Activated T-helper 17 cell treated with anti-CD3 and anti-CD28 coated beads, Interleukin-2, amount 50 U/mL, for 72 hours (primary cell): ENCODE measurements at places on chromosomes 1 and 21.

- no peak overlapping the region for H3K4me3 ChIP-seq
- peaks cover 41% of the 10 kb centered on the region for H3K27me3 ChIP-seq
- no peak for ATAC-seq
- no peaks in the 10 kb centered on the region for H3K4me1 ChIP-seq
Measured at GRCh38 chr1:207925210-207925609, 14.3 kb upstream of the CD34 start.

DNA sequence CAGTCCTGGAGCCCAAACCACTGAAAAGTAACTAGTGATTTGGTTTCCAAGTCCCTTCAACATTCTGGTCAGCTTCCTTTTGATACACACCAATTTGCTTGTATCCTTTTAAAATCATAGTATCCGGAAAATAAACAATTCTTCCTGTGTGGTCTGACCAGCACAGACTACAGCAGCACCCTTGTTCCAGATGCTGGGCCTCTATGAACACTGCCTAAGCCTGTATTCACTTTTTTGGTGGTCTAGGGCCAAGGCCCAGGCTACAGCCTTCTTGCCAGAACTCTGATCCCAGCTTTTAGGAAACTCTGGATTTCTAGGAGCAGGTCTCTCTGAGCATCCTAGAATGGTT is 801 bp upstream of the DDAH1 start:
- H3K36me3 ChIP-seq = no peaks in the 10 kb centered on the region
- H3K4me1 ChIP-seq = no peaks in the 10 kb centered on the region
- no peak overlapping the region for H3K27ac ChIP-seq
- ATAC-seq = no peak
- H3K27me3 ChIP-seq = peaks cover 51% of the 10 kb centered on the region
- H3K4me3 ChIP-seq = peak overlapping the region; percentile 43

DNA sequence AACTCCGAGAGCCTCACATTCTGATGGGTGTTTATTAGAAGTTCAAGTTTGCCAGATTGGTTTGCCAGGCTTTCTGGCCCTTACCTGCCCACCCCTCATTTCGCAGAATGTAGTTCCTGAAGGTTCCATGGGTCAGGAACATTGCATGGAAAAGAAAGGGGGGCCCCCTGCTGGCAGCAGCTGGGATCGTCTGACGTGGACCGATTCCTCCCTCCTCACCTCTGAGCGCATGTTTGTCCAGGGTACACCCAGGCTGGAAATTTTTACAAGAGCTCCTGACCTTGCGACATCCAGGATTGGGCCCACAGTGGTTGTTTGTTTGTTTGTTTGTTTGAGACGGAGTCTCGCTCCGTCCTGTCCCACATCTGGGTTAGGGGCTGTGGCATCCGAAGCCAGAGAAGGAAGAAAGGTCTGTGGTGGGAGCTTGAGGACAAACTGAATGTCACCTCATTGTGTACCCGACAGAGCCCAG is 126.0 kb upstream of the TMEM51 start:
- no peaks in the 10 kb centered on the region for H3K4me1 ChIP-seq
- no peak overlapping the region for H3K4me3 ChIP-seq
- H3K36me3 ChIP-seq = no peaks in the 10 kb centered on the region
- H3K27me3 ChIP-seq = peaks cover 3% of the 10 kb centered on the region

GRCh38 chr1:91751275-91751674 is 134.7 kb downstream of the TGFBR3 start:
- H3K4me1 ChIP-seq = peaks cover 23% of the 10 kb centered on the region
- H3K4me3 ChIP-seq = no peak overlapping the region
- peaks cover 7% of the 10 kb centered on the region for H3K36me3 ChIP-seq
- H3K27me3 ChIP-seq = no peaks in the 10 kb centered on the region
- no peak overlapping the region for H3K27ac ChIP-seq
- ATAC-seq = no peak

GRCh38 chr21:45926281-45926680 is 55.3 kb upstream of the COL6A1 start:
- H3K27ac ChIP-seq = no peak overlapping the region
- H3K4me1 ChIP-seq = peaks cover 5% of the 10 kb centered on the region
- no peak overlapping the region for H3K4me3 ChIP-seq
- no peaks in the 10 kb centered on the region for H3K36me3 ChIP-seq
- no peak for ATAC-seq

- H3K27me3 ChIP-seq = peaks cover 3% of the 10 kb centered on the region
- no peak overlapping the region for H3K4me3 ChIP-seq
- no peak for ATAC-seq
- no peaks in the 10 kb centered on the region for H3K4me1 ChIP-seq
Measured at GRCh38 chr1:212928323-212929291, 21.7 kb upstream of the VASH2 start.

GRCh38 chr21:25979845-25980616 is 190.5 kb downstream of the APP start:
- peak; percentile 29 for ATAC-seq
- H3K4me3 ChIP-seq = no peak overlapping the region
- H3K27me3 ChIP-seq = no peaks in the 10 kb centered on the region
- H3K4me1 ChIP-seq = no peaks in the 10 kb centered on the region
- H3K27ac ChIP-seq = peak overlapping the region; percentile 55
- peaks cover 50% of the 10 kb centered on the region for H3K36me3 ChIP-seq

- H3K36me3 ChIP-seq = no peaks in the 10 kb centered on the region
- no peak for ATAC-seq
- H3K27me3 ChIP-seq = no peaks in the 10 kb centered on the region
- no peak overlapping the region for H3K27ac ChIP-seq
- no peak overlapping the region for H3K4me3 ChIP-seq
Measured at GRCh38 chr1:79694241-79694640, 687.7 kb upstream of the ADGRL4 start.

GRCh38 chr1:24988558-24988912 is 58.5 kb upstream of the RUNX3 start:
- H3K4me3 ChIP-seq = peak overlapping the region; percentile 63
- ATAC-seq = no peak
- H3K27me3 ChIP-seq = no peaks in the 10 kb centered on the region
- peaks cover 72% of the 10 kb centered on the region for H3K4me1 ChIP-seq

DNA sequence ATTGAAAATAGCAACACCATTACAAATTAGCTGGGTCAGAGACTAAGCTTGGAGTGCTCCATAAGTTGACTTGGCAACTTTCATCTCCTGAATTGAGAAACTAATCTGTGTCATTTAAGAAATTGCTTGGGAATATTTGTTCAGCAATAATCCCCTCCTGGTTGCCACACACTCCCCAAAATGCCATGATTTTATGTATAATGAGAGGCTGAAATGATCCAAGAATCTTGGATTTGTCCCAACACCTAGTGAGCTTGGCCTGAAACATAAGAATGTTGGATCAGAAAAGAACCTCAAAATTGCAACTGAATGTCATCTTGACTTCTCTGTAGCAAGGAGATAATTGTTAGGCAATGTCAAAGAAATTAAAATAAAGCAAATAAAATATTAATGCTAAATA is 805.9 kb upstream of the ADAMTS5 start:
- no peaks in the 10 kb centered on the region for H3K4me1 ChIP-seq
- H3K36me3 ChIP-seq = no peaks in the 10 kb centered on the region
- H3K27ac ChIP-seq = no peak overlapping the region
- H3K4me3 ChIP-seq = no peak overlapping the region

DNA sequence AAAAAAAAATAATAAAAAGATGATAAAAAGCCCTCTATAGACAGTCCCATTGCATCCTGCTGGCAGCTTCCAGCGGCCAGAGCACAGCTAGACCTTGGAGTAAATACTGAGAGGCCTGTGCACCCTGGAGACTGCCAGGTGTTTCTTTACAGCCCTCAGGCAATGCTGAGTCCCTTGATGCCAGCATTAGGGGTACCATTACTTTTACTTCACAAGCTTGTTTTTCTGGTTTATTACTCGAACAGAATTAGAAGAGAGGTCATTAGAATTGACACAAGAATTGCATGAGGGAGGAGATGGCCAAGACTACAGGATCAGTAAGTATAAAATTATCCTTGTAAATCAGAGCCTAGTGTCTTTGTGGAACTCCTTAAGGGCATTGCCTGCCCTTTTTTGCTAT is 43.6 kb downstream of the AKNAD1 start:
- no peak overlapping the region for H3K4me3 ChIP-seq
- H3K4me1 ChIP-seq = no peaks in the 10 kb centered on the region
- H3K27me3 ChIP-seq = no peaks in the 10 kb centered on the region
- H3K36me3 ChIP-seq = peaks cover 30% of the 10 kb centered on the region

DNA sequence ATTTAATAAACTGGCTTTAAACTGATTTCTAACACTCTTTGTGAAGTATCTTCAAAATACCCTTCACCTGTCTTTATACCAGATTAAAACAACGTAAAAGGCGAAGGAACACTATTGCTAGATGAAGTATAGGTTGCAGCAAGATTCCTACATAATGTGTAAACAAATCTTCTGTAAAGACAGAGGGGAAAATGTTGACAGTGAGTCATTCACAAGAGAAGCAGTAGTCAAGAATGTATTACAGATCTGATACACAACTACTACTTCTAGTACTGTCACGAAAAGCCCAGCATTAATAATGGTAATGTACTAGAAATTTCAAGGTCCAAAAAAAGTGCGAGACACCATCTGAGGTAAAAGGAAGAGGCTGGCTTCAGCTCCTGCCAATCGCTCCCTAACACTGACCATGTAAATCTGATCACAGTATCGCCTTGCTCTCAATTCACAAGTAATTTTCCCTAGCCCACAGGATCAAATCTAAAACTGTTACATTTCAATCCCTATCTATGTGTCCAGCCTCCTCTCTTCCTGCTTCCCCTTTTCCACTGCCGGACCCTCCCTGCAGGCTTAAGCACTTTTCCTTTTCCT is 290.4 kb downstream of the AKT3 start:
- no peaks in the 10 kb centered on the region for H3K27me3 ChIP-seq
- no peaks in the 10 kb centered on the region for H3K4me1 ChIP-seq
- H3K27ac ChIP-seq = no peak overlapping the region
- peaks cover 39% of the 10 kb centered on the region for H3K36me3 ChIP-seq
- H3K4me3 ChIP-seq = no peak overlapping the region
- no peak for ATAC-seq

DNA sequence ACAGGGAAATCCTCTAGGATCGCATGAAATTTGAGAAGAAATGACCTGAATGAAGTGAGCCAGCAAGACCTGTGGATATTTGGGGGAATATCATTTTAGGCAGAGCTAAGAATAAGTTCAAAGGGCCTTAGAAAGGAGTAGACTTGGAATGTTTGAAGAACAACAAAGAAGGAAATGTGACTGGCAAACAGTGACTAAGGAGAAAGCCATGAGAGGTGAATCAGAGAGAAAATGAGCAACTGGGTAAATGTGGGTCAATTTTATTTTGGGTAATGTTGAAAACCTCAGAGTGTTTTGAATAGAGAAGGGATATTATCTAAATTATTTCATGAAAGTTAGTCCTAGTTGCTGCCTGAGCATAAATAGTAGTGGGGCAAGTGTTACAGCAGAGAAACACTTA is 672.8 kb downstream of the LMO4 start:
- H3K36me3 ChIP-seq = no peaks in the 10 kb centered on the region
- H3K27ac ChIP-seq = no peak overlapping the region
- H3K27me3 ChIP-seq = peaks cover 17% of the 10 kb centered on the region
- no peak for ATAC-seq
- H3K4me3 ChIP-seq = no peak overlapping the region

- H3K4me3 ChIP-seq = peak overlapping the region; percentile 82
- H3K27me3 ChIP-seq = no peaks in the 10 kb centered on the region
- H3K27ac ChIP-seq = peak overlapping the region; percentile 95
- ATAC-seq = peak; percentile 91
Measured at GRCh38 chr1:247906504-247907047, 11.2 kb downstream of the OR2W3 start.

DNA sequence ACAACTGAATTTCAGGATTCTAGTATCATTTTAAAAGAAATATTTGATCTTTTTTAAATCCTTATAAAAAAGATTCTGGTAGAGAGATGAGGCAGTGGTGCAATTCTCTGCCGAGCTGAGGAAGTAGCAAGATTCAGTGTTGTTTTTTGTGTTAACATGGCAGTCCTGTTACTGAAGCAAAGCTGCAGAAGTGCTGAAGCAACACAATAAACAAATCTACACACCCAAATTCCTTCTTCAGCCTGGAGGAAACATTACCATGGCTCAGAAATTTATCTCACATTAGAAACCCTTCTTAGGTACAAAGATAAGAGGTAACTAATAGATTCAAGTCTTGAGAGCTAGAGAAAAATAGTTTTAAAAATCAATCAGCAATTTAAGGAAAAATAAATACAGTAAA is 216.0 kb downstream of the DENND1B start:
- H3K27ac ChIP-seq = no peak overlapping the region
- peaks cover 11% of the 10 kb centered on the region for H3K36me3 ChIP-seq
- H3K4me1 ChIP-seq = no peaks in the 10 kb centered on the region
- H3K4me3 ChIP-seq = no peak overlapping the region
- ATAC-seq = no peak
- no peaks in the 10 kb centered on the region for H3K27me3 ChIP-seq

DNA sequence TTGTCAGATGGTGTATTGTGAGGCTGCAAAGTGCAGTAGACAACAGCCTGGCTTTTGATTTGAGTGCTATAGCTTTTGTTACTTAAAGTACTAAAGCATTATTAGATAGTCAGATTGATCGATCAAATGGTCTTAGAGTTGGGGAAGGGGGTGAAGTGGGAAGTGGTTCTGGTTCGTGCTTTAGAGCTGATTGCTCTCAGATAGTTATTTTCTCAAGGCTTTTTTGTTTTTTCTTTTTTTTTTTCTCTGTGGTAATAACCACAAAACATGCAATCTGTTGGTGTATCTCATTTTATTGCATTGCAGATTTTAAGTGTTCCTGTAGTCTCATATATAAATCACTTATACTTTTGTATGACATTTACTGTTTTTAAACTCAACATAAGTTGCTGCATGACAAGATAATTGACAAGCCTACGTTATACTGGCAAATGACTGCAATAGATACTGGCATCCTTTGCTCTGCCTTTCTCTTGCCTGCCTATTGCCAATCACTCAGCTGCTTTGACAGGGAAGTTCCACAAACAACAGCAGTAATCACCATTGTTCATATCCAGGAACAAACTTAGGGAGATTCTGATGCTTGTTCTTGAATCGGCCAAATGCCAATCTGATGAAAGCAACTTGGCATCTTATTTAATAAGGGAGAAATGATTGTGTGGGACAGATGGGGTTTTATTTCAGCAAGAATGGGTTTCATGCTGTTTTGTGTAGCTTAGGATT is 125.0 kb upstream of the B3GALT2 start:
- H3K4me3 ChIP-seq = peak overlapping the region; percentile 1
- H3K4me1 ChIP-seq = peaks cover 13% of the 10 kb centered on the region
- ATAC-seq = no peak
- H3K27ac ChIP-seq = no peak overlapping the region
- no peaks in the 10 kb centered on the region for H3K27me3 ChIP-seq
- H3K36me3 ChIP-seq = no peaks in the 10 kb centered on the region
